Fibroblast of skin of right quadriceps (primary cell): ENCODE measurements at places on chromosomes 7 and 10.

DNA sequence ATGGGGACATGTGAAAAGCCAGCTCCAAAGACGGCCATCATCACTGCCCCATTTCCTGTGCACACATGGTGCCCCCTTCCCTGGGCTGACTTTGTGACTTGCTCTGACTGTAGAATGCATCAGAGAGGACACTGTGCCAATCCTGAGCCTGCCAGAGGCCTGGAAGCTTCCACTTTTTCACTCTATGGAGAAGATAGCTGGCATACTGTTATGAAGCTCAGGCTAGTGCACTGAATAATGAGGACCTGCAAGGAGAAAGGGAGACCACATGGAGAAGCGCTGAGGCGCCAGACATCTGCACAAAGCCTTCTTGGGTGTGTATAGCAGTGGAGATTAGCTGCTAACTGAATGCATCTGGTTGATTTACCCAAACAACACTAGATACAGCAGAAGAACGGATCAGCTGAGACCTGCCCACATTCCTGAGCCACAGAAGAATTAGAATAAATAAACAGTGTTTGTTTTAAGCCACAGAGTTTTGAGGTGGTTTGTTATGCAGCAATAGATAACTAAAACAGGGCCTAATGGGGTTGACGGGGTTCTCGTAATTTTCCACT is 58.9 kb upstream of the C10orf90 start:
- DNase-seq = no peak

DNA sequence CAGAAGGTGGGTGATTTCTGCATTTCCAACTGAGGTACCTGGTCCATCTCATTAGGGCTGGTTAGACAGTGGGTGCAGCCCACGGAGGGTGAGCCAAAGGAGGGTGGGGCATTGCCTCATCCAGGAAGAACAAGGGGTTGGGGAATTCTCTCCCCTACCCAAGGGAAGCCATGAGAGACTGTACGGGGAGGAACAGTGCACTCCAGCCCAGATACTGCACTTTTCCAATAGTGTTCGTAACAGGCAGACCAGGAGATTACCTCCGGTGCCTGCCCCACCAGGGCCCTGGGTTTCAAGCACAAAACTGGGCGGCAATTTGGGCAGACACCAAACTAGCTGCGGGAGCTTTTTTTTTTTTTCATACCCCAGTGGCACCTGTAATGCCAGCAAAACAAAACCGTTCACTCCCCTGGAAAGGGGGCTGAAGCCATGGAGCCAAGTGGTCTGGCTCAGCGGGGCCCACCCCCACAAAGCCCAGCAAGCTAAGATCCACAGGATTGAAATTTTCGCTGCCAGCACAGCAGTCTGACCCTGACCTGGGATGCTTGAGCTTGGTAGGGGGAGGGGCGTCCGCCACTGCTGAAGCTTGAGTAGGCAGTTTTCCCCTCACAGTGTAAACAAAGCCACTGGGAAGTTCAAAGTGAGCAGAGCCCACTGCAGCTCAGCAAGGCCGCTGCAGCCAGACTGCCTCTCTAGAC is 31.2 kb downstream of the ARMC10 start:
- no peak for DNase-seq

DNA sequence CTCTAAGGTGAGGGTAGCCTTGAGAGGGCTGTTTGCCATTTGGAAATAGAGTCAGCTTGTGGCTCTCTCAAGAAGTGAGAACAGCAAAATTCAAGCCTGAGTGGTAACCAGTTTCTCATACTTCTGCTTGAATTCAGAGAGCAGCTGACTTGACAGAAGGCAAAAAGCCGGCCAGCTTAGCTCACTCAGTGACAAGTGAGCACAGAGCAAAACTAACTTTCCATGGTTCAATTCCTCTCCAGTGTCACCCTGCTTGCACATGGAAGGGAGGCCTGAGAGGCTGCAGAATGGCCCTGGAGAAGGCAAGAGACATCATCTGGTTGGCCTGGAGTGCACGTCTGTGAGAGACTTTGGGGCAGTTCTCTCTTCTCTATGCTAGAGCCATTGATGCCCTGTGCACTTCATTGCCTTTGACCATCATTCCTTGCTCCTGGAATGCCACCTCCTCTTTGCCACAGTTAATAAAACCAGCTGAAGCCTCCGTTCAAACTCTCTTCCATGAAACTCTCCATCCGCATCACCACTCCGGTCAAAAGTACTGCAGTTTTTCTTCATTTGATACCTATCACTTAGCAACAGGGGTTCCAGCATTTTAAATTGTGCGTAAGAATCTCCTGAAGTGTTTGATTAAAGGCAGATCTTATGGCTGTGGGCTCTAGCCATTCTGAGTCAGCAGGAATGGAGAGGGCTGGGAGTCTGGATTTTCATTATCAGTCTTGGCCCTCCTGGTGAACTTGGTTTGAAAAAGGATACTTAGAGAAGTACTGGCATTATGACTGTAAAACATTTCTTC is 69.8 kb upstream of the PIK3CG start:
- DNase-seq = no peak

DNA sequence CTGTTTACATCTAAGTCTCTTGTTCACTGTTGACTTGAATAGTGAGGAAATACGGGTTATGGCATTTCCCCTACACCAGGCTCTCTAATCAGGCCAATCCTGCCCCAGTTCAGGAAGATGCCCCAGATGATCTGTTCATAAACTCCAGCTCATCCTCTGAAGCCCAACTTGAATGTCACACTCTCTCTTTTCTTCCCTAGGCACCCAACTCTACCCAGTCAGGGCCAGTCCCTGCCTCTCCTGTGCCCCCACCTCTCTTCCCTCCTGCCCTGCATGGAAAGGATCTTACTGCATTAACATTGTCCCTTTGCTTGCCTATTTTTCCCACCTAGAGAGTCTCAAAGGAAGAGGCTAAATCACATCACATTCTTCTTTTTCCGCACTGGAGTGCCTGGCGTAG is 10.6 kb upstream of the TRPV6 start:
- DNase-seq = no peak

DNA sequence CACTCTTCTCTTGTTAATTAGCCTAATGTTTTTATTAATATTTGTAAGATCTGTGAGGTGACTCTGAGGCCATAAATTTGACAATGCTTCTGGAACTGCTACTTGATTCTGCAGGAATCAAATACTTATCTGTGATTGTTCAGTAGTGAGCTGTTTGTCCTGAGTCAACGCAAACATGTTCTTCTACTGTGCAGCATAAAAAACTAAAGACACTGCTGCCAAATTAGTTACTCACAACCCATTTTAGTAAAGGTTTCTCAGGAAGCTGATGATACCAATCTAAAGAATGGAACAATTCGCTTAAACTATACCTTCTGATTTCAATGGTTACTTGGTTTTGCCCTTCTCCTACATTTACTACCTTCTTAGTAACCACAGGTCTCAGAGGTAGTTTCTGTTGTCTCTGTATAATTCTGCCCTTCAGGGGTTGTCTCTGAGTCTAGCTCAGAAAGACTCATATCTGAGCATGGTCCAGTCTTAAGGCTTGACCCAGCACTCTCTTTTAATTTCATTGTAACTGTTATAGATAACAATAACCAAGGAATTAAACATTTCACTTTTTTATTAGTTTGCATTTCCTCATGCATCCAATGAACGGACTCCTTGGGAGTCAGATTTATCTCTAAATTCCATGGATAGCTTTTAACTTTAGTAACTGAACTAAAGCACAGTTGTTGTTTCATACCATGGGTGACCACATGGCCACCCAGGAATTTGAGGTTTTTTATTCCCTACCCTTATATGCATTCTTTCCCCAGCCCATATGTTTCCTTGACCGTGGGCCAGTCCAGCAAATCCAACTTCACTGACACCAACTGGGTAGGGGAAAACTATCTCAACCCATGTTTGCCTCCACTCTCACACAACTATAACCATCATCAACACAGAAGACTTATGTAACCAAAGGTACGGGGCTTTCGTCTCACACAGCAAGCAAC is 309.5 kb upstream of the TEX47 start:
- DNase-seq = peak; percentile 58

- DNase-seq = peak; percentile 11
Measured at GRCh38 chr7:21616796-21617436, 74.1 kb downstream of the DNAH11 start.

DNA sequence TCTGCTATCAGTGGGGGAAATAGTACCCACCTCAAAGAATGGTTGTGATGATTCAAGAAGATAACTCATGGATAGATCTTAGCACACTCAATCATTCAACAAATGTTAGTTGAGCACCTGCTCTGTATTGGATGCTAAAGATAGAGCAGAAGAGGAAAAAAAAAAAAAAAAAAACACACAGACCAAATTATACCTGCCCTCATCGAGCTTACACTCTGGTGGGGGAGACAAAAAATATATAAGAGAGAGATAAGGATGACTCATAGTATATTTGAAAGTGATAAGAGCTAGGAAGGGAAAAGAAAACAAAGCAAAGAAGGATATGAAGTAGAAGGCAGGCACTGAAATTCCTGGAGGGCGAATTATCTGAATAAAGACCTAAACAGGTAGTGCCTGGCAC is 258.5 kb downstream of the SFMBT2 start:
- no peak for DNase-seq

GRCh38 chr10:132696204-132696603 is 89.7 kb downstream of the NKX6-2 start:
- DNase-seq = no peak

DNA sequence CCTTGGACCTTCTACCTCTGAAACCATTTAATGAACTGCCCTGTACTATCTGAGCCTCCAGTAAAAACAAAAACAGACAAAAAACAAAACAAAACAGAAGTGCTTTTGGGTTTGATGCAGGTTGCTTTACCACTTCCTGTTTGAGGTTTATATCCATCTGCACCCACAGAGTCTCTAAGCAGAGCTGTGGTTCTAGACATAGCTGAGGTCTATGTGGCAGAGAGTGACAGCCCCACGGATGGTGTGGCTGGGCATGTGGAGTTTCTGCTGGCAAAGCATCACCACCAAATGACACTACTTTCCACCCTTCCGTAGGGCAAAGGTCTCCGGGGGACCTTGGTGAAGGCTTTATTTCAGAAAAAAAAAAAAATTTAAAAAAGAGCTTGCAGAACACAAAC is 754.2 kb downstream of the GRID1 start:
- DNase-seq = no peak

DNA sequence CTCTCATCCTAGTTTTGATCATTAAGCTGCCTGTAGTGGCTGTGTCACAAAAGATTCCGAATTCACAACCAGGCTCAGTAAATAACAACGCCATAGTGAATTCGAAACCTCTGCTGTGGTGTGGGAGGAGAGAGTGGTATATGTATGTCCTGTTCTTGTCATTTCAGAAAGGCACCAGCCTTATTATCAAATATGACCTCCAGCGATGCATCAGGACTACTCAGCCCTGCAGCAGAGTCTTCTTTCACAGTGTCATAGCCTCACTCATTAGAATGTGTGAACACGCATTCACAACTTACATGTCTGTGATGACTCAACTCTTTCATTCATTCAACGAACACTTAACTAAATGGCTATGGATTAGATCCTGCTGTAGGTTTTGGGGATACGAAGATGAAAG is 15.3 kb downstream of the AOC1 start:
- no peak for DNase-seq

DNA sequence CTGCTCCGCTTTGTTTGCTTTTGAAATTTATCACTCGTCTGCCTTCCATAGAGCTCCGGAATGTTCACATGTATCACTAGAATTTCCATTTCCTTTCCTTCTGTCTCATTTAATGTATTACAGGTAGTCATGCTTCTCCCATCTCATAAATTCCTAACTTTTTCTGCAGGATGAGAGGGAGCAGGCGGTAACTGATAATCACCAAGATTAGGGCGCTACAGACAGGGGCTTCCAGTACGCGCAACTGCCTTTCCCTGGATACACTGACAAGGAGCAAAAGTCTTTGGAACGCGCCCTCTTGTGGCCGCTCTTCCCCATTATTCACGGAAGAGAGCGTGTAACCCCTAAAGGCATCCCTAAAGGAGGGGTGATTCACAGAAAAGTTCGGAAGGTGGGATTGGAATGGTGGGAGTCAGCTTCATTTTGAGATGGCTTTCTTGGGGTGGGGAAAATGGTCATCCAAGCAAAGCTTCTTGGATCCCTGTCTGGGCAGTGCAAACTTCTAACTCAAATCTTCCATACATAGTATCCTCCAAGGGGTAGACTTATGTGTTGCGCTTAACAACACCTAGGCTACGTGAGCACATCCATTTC is 6.5 kb downstream of the INHBA start:
- DNase-seq = peak; percentile 89

DNA sequence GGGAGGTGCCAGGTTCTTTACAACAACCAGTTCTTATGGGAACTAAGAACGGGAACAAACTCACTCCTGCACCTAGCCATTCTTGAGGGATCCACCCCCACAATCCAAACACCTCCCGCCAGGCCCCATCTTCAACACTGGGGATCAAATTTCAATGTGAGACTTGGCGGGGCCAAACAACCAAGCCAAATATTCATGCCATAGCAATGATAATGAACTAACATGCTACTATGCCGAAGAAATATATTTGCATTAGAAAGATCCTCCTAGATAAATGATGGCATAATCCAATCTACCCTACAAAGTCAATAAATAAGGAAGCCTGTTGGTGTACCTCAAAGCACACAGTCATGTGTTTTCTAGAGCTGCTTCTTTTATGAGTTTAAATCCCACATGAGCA is 57.6 kb downstream of the CCDC71L start:
- no peak for DNase-seq

- no peak for DNase-seq
Measured at GRCh38 chr7:92963566-92963965, 127.2 kb upstream of the CDK6 start.

- DNase-seq = no peak
Measured at GRCh38 chr7:155864271-155864985, 52.2 kb upstream of the SHH start.

DNA sequence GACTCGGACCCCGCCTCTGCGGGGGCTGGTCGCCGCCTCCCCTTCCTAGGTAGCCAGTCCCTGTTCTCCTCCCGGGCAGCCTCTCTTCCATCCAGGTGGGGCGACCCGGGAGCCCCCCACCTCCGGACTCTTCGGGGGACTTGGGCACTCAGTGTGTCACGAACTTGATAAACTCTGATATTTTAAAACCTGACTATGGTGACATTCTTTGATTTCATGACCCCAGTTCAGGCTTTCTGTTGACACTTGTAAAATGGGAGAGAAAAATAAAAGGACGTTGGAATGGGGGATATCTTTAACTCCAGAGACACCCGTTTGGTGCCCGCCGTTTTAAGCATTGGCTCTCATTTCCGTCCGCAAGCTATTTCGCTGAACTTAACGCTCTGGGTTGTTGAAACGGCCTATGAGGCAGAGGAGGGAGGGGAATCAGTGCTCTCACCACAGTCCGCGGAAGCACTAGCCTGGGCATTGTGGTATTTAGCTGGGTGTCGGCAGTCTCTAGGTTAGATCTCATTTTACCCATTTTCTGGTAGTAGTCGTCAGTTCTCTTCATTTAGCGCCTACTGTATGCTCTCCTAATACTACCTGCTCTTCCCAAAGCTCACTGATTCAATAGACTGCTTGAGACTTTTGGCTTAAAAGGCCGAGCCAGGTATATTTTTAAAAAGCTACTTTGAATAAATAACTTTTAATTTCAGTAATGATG is 738 bp downstream of the VPS26A start:
- peak; percentile 56 for DNase-seq

DNA sequence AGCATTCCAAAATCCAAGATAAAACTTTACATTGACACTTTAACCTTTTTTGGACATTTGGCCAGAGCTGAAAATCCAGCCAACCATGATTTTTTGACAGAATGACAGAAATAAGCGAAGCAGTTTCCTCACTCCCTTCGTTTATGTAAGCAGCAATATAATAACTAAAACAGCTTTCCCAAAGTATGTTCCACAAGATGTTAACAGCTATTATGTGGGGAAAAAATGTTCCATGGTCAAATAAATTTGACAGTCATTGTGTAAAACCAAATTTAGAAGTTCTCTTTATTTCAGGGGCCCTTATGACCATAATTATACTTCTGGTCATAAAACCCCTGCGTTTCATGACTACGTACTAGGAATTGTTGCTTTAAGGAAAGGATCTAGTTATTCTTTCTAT is 416.5 kb downstream of the MAGI2 start:
- no peak for DNase-seq
